ENCODE measurements at places on chromosomes 11 and 22. TPM values are rescaled to one million over a fixed set of nuclear protein-coding genes. Genes with fewer than 3 reads are reported as not detected.

Gene RBFOX2
- total RNA-seq: 29.4 TPM

Gene TSPAN32
- not detected for total RNA-seq

Gene SELENOM
- total RNA-seq: 71.9 TPM

Gene KCNJ11
- total RNA-seq: 3.7 TPM

Gene ASRGL1
- total RNA-seq: 14.3 TPM
